ENCODE measurements at places on chromosomes 1 and 21.

DNA sequence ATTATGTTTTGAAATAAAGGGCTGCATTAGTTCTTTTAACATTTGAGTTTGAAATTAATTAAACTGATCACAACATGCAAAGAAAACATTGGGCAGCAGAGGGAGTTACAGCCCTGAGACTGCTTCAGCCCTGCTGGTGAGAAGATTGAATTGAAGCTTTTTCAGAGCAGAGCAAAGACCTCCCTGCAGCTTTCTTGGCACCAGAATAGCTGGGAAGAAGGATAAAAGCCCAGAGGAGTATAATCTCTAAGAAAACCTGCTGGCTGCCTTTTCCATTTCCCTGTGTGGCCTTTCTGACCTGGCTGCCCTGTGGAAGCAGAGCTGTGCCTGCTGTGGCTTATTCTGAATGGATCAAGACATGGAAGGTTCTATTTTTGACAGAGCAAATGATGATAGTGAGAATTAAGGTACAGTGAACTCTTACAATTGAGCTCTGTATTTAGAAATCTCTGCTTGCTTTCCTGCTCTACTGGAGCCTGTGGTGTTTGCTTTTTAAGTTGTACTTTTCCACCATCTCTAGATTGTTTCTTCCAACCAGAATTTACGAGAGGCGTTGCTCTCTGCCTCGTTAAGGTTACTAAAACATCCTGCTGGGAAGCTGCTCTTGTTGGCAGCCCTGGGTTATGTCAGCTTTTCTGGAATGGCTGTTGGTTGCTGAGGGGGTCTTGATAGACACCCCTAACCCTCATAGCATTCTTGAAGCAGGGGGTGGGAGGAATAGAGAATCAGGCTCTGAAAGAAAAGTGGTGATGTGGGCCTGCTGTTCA, 9.9 kb downstream of the SNRPE start:
- DNase-seq: no peak

DNA sequence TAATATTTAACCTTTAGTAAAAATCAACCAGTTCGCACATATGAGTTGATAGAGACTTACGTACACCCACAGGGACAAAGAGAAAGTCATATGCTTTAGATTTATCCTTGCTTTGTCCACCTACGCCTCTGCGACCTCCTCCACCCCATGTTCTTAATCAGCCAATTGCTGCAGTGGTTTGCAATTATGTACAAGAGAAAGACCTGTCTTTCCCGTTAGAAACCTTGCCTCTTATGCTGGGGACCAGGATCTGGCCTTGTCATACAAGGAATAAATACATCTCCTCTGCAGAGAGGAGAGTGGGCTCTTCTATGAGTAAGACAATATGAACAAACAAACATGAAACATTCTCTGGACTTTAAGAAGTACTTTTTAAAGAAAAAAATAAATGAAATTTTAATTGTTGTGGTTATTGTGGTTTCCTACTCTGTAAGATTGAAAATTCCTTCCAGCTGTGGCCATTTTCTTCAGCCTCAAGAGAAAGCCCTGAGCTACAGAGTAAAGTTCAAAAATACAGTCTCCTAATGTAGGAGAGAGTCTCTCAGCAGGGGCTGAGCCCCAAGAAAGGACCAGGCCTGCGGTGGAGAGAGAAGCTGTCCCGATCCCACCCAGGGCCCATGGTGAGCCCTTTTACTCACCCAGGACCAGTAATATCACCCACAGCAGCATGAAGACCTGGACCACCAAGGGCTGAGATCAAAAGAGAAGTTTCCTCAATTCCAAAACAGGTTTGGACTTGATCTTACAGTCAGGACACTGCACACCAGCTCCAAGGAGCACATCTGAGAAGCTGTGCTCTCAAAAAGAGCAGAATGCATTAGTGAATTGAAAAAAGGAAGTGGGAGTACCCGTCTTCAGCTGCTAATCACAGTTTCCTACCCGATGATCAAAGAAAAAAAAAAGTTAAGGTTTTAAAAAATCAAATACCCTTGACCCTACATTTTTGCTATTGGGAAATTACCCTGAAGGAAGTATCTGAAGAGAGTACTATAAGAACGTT, at the start of gene FCRL5:
TSS of gene FCRL5 (minus strand) at position 822 of the 1,000 bp plus-strand sequence. CDS start at position 669, 153 bp downstream.
- no peak for DNase-seq

DNA sequence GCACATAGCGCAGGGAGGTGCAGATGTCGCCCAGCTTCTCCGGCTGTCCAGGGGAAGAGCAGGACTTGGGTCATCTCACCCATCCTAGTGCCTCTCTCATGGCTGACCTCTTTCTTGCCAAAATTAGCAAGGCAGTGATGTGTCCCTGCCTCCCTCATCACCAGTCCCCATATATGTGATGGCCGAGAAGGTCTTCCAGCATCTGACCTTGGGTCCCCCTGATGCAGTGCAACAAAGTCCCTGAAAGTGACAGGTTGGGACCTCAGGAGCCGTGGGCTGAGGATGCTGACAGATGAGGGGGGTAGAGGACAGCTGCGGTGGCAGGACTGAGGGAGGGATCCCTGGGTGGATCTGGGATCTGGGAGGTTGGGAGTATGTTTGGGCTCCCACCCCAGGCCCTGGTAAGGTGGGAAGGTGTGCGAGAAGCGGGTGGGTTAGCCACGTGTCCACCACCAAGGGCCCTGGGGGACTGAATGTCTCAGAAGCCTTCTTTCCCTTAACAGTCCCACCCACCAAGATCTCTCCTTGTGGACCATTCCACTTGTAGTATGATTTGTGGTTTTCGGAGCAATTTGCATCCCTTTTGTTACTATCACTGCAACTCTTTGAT, 109.7 kb downstream of the SYT2 start:
- no peak for DNase-seq

DNA sequence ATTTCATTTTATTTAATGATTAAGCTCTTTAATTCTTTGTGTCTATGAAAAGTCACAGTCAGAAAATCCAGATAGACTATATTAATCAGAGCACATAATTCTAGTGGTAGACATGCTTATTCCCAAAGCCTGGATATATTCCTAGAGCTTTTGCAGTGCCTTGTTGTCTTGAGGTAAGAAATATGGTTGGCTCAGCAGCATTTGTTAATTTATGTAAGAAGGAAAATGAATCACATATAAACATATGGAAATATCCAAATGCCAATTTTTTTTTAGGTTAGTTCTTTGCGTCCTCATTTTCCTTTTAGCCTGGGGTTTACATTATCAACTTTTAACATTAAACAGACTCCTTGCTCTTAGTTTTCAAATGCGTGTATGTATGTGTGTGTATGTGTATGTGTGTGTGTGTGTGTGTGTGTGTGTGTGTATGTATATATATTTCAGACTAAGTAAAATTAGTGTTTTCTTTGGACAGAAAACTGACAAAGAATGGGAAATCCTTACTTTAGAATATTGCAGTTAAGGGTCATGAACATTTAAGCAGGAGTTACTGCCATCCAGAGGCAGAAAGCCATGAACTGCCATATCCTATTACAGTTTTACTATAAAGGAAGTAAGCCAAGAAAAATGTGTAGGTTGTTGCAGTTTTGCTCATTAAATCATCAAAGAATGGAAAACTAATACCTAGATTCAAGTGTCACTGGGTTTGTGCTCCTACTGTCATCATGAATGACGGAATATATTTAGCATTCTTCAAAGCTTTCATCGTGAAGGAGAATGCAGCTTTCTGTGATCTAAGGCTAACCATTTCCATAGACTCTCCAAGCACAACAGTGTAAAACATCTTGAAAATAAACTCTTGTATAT, 477.1 kb upstream of the NR5A2 start:
- no peak for DNase-seq

- DNase-seq: no peak
Observed at GRCh38 chr1:88581703-88582102, 102.4 kb upstream of the PKN2 start.

DNA sequence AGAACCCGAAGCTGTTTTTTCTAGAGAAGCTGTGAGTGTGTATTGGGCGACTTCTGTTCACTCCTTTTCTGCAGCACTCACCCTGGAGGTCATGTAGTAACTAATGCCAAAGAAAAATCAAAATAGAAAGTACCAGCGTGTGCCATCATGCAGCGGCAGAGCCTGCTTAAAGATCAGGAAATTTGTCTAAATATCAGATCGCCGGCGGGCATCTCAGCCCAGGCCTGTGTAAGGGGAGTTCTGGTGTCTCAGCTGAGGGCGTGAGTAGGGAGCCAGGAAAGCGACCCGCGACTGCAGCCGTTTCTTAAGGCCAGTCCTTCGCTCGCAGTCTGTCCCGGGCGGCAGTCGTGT, 768 bp downstream of the EDARADD start:
- DNase-seq: no peak

GRCh38 chr1:181643631-181644030, 160.3 kb downstream of the CACNA1E start:
- no peak for DNase-seq

- DNase-seq: no peak
Observed at GRCh38 chr21:14759285-14759684, 213.2 kb upstream of the SAMSN1 start.

GRCh38 chr1:20184997-20185833, 681 bp upstream of the UBXN10 start:
- DNase-seq: no peak

- no peak for DNase-seq
Observed at GRCh38 chr1:236247286-236247685, 34.5 kb downstream of the ERO1B start.

DNA sequence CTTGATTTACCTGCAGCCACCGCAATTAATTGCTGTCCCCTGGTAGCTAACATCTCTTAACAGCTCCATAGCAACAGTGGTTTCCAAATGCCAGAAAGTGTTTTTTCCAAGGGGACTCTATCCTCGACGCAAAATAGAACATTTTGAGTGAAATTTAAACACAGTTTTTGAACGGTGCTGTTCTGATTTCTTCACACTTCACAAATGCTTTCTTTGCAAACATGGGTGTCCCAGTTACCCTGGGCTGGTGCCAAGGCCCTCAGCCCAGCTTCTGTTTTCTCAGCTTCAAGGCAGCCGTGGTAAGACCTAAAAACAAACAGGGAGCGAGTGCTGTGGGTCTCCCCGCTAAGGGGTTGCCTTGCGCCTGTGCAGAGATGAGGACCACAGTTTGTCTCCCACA, 147.3 kb upstream of the VAMP3 start:
- DNase-seq: no peak

DNA sequence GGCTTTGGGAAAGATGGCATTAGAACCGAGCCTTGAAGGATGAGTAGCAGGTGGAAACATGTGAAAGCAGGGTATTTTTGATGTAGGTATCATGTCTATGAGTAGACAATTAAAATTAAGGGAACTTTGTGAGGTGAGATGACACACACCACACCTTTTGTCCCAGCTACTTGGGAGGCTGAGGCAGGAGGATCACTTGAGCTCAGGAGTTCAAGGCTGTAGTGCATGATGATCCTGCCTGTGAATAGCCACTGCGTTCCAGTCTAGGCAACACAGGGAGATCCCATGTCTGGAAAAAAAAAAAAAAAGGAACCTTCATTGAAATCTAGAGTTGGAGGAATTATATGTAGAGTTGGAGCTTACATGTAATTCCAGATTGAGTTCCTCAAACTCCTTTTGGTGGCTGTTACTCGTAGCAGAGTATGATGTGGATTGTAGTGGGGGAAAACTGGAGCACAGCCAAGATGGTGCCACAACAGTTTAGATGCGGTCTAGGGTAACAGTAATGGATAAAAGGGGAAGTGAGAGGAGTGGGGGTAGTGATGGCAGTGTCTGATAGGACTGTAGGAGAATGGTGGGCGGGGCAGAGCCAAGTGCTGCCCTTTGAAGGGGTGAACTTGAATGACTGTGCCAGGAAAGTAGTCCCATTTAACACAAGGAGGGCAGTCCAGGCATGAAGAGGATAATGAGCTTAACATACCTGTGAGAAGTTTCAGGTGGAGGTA, 17.4 kb downstream of the AK4 start:
- no peak for DNase-seq

GRCh38 chr1:62407398-62408009, 29.3 kb upstream of the USP1 start:
- no peak for DNase-seq

DNA sequence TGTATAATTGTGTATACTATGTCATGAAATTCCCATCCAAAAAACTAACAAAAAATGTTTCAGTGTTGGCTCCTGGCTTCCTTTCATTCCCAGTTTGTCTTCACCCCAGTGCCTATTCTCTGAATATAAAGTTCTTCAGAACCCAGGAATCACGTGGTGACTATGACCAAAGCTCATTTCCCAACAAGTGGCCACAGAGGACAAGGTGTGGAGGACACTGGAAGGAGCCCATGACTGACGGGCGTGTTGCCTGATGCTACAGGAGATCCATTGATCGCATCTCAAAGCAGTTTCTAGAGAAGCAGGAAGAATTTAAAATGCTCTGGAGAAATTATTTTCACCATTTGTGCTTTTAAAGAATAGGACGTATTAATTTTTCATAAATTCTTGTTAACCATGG, 7.4 kb upstream of the GREM2 start:
- no peak for DNase-seq

GRCh38 chr1:50213505-50213904, 104.8 kb downstream of the ELAVL4 start:
- DNase-seq: no peak

DNA sequence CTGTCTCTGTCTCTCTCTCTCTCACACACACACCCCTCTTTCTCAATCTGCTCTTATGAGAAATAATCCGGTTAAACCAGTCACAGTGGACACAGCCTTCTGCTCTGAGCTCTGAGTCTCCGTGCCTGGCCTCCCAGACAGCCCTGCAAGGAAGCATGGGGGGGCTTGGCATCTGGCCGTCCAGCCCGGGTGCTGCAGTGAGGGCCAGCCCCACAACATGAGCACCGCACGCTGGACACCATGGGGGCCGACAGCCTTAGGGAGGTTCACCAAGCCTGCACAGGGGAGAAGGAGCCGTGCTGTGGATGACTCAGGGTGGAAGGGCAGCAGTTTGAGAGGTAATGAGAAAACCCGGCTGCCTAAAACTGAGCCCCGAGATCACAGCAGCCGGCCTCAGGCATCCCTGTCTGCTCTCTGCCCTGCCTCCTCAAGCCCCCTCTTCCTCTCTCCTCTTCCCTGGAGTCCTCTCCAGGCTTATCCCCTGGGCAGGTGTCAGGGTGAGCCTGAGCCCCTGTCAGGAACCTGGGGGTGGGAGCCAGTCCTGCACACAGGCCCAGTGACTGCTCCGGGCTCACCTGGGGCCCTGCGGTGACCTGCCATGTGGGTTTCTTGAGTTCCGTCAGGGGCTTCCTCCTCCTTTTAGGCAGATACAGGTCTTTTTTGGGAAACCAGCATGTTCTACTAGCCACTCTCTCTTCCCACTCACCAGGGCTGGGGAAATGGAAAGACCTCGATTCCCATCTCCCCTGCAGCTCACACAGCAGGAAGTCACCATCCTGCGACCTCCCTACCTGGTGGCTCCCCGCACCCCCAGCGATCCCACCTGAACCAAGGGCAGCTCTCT, 92.8 kb downstream of the ITPKB start:
- no peak for DNase-seq

DNA sequence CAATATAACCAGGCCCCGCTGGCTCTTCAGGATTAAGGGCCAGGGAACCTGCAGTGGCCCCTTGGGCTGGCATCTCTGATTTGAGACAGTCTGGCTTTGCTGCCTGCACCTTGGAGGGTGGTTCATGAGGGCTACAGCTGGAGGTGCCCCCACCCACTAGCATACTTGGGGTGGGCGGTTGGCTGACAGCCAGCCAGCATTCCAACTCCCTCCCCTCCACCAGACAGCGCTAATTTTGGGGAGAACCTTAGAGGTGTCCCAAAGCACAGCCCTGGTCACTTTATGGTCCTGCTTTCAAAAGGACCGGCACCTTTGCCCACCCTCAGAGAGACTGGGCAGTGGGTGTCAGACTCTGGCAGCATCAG, 180.7 kb upstream of the VAMP3 start:
- no peak for DNase-seq

GRCh38 chr1:69455718-69456117, 112.0 kb upstream of the LRRC7 start:
- DNase-seq: no peak

- DNase-seq: no peak
Observed at GRCh38 chr1:71093938-71094337, 13.1 kb upstream of the ZRANB2 start.

Data from memory B cell (primary cell).